ENCODE measurements at places on chromosomes 6 and 20.

DNA sequence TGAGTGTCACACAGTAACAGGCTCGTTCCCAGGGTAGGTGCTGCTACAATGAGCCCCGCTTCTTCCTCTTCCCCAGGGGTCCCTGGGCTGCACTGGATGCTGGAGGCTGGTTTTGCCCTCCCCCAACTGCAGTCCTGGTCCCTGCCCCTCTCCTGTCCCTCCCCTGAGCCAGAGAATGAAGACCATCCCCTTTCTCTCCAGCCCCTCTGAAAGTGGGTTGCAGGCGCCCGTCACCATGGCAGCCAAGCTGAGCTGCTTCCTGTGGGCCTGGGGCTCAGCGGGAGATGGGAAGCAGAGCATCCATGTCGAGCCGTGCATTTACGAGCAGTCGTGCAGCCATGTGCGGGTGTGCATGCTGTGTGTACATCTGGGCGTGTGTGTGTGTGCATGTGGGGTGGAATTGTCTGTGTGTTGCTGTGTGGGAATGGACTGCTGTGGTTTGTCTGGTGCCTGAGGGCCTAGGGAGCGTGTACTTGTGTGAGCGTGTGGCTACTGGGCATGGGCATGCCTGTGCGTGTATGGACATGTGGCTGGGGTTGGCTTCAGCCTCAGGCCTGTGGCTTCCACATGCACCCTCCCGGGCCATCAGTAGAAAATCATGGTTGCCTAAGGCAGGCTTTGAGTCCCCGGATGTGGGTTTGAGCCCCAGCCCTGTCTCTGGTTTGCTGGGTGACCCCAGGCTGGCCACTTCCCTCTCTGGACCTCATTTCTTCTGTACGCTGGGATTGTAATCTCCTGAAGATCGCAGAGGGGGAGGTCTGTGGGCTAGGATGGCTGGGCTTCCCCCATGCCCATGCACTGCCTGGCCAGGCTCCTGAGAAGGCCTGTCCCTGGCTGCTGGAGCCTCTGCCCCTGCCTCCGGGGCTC is 48.8 kb downstream of the SRC start:
- no peak for DNase-seq

DNA sequence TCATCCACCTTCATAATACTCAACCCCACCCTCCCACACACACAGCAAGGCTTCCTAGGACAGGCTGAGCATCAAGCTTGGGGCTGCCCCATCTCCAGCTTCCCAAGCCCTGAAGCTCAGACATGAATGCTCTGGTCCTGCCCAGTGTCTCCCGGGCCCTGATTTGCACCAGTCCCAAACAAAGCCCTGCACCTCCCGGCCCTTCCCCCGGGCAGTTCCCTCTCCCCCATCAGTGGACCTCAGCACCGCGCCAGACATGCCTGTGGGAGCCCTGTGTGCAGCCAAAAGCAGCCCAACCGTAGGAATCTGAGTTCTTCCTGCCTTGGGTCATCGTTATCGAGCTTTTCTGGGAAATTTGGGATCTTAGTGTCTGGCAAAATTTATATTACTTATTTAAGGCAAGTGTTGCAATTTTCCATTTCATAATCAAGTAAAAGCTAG is 63.5 kb downstream of the THBS2 start:
- peak; percentile 90 for DNase-seq

DNA sequence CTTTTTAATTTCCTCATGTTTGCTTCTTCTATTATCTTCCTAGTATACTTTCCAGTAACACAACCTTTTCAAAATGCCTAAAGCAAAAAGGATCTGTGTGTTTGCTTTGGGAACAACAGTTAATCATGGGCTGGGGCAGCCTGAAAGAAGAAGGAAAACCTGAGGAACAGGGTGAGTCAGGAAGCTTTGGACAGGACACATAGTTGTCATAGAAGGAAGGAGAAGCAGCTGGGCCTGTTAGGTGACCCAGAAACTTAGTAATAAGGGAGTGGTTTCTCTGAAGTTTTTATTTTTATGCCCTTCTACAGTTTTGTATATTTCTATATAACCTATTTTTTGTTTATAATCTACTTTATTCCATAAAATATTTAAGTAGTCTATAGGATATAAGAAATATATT is 61.4 kb downstream of the CD24 start:
- DNase-seq = no peak

GRCh38 chr20:44019638-44020335 is 105.1 kb downstream of the TOX2 start:
- DNase-seq = no peak

GRCh38 chr6:147311218-147311617 is 107.0 kb downstream of the STXBP5 start:
- DNase-seq = no peak

DNA sequence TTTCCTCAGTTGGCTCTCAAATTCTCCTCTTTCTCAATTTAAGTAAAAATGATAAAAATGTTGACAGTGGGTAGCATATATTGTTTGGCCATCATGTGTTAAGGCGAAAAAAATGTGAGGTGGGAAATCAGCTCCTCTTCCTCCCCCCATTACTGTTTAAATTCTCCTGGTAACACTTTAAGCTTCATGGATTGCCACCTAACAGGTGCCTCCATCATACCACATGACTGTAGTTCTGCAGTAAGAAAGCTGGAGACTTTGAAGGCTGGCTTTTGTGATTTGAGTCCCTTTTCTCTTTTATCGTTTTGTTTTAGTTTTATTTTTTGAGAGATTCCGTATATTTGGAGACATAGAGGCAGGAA is 1.2 kb downstream of the ZFAND3 start:
- DNase-seq = no peak

DNA sequence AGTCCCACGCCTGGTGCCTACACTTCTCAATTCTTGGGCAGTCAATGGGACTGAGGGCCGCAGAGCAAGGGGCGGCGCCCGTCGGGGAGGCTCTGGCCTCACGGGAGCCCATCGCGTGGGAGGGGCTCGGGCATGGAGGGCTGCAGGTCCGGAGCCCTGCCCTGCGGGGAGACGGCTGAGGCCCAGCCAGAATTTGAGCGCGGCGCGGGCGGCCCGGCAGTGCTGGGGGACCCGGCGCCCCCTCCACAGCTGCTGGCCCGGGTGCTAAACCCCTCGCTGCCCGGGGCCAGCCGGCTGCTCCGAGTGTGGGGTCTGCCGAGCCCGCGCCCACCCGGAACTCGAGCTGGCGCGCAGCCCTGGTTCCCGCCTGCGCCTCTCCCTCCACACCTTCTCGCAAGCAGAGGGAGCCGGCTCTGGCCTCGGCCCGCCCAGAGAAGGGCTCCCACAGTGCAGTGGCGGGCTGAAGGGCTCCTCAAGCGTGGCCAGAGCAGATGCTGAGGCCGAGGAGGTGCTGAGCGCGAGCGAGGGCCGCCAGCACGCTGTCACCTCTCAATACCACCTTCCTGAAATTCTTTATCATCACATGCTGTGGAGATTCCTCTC is 58.5 kb downstream of the BAK1 start:
- DNase-seq = no peak

Measured in AG04449 (cell line).